ENCODE measurements at places on chromosomes 11 and 22. TPM values are rescaled to one million over a fixed set of nuclear protein-coding genes. Genes with fewer than 3 reads are reported as not detected.

GRCh38 chr11:103228807-103229206 is 119.6 kb downstream of the DYNC2H1 start:
- no peak for DNase-seq

- DNase-seq = no peak
Measured at GRCh38 chr11:88474655-88475054, 137.1 kb upstream of the CTSC start.

DNA sequence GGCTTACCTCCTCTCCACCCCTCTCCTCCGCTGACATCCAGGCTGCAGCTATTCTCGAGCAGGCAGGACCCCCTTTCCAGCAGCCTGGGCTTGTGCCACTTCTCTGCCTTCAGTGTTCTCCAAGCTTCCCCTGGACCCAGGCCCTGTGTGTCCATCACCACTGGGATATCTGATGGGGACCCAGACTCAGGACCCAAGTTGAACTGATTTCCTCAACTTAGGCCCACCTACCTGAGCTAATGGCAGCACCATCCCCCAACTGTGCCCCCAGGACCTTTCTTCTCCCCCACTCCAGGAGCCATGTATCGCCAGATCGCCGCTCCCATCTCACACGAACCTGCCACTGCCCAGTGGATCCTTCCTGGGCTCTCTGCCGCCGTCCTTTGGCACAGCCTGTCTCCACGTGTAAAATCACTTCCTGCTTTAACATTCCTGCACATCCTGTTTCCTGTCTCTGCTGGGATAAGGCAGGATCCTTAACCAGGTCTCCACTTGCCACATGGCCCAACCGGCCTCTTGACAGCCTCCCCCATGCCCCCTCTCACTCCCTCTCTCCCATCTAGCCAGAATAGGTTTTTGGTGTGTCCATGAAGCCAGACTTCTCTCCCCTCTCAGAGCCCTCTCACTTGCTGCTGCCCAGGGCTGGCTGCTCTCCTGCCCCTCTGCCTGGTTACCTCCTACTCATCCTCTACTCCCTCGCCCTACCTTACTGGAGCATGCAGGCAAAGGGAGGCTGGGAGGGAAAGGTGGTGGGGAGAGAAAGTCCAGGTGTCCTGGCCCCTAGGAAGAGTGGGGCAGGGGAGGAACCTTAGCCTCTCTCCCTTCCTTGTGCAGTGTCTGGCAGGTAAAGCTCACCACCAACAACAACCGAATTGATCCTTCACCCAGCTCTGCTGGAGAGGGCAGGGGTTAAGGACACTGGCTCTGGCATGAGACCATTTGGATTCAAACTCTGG is 9.4 kb downstream of the SPATA19 start:
- no peak for DNase-seq

- no peak for DNase-seq
Measured at GRCh38 chr11:9733212-9733611, 69.3 kb downstream of the SWAP70 start.

DNA sequence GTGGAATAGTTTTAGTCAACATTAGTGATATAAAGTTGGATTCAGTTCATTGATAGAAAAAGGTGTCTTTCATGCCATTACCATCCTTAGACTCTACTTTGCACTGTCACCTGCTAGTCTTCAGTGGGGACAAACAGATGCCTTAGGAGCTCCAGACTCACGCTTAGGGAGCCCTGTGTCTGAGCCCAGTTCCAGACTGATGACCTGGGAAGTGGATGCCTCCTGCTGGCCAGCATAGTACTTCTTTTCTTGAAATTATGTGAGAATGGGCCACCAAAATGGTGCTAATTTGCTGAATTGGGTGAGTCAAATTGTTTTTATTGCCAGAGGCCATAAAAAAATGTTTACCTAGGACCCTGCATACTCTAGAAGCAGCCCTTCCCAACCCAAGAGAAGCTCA is 53.9 kb downstream of the NOX4 start:
- no peak for DNase-seq

- DNase-seq = no peak
Measured at GRCh38 chr11:19420868-19421533, 180.3 kb upstream of the E2F8 start.

GRCh38 chr11:128704517-128704916 is 10.6 kb downstream of the FLI1 start:
- DNase-seq = no peak

DNA sequence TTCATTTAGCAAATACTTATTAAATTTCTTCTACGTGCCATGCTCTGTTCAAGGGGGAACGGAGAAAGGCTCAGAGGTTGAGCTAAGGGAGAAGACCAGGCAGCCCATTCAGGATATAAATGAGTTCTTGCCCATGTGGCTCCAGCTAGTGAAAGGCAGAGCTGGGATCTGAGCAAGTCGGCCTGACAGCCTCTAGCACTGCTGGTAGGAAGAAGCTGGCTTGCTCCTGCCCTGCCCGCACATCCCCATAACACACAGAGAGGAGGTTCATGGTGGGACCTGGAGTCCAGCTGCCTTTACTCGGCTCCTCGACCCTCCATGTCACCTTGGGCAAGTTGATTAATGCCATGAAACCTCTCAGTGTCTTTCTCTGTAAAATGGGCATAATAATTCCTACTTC is 2.0 kb downstream of the SLC15A3 start:
- no peak for DNase-seq

- DNase-seq = no peak
Measured at GRCh38 chr11:64372021-64372420, 13.1 kb downstream of the RPS6KA4 start.

- no peak for DNase-seq
Measured at GRCh38 chr11:71210861-71211260, 41.5 kb downstream of the SHANK2 start.

DNA sequence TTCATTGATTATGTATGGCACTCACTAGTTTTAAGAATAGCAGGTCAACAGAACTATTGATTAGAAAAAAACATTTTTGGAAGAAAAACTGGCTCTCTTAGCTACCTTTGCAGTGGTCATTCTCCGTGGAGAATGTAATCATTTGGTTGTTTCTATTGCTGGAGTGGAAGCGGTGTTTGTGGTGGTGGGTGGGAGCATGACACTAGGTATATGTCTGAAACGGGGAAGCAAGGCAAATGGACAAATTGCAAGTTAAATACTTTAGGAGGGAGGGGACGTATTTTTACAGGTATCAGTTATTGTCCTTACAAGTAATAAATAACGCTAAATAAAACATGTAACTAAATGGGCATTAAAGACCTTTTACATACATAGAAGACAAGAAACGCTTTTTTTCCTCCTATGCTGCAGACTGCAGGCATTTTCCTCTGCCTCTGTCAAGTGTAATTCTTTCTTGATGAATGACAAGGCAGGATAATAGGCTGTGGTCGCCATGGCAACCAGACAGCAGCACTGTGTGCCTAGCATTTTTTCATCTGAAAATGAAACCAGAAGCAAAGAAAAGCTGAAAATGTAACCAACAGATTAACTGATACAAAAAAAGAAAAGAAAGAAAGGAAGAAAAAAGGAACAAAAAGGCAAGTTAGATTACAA is 46.2 kb downstream of the BLID start:
- DNase-seq = no peak

The HBE1 gene
- not detected for total RNA-seq

GRCh38 chr11:64500176-64501013 is 90.6 kb upstream of the SLC22A12 start:
- no peak for DNase-seq

GRCh38 chr11:67289226-67289650 is at the start of gene ANKRD13D:
ANKRD13D (plus strand) TSS chr11:67289303; CDS start chr11:67289461, 158 bp downstream.
- DNase-seq = no peak

- DNase-seq = no peak
Measured at GRCh38 chr11:108857382-108857781, 192.5 kb downstream of the DDX10 start.

GRCh38 chr11:114705280-114706024 is 27.1 kb downstream of the NXPE2 start:
- DNase-seq = no peak

GRCh38 chr11:102239448-102239847 is 77.8 kb upstream of the BIRC3 start:
- no peak for DNase-seq

DNA sequence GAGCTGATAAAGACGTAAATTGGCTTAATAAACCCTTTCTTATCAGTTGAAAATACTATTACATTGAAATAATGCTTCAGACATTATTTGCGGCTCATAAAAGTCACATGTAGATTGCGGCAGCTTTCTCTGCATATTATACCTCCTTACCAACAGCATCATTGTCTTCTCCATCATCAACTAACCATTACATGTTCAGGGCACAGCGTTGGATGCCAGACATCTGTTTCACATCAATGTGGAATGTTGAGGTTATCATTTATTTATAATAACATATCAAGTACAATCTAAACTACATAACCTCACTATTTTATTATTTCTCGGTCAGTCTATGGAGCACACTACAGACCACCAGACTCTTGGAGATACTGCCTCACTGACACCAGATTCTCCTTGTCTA is 573.8 kb upstream of the FAT3 start:
- no peak for DNase-seq
